ENCODE measurements at places on chromosomes 7 and 10. TPM values are rescaled to one million over a fixed set of nuclear protein-coding genes. Genes with fewer than 3 reads are reported as not detected.

GRCh38 chr7:76512941-76513816 lies 2.8 kb downstream of the UPK3B start:
- no peak for DNase-seq

- DNase-seq, result no peak
Observed at GRCh38 chr10:30051220-30051619, 8.2 kb downstream of the JCAD start.

DNA sequence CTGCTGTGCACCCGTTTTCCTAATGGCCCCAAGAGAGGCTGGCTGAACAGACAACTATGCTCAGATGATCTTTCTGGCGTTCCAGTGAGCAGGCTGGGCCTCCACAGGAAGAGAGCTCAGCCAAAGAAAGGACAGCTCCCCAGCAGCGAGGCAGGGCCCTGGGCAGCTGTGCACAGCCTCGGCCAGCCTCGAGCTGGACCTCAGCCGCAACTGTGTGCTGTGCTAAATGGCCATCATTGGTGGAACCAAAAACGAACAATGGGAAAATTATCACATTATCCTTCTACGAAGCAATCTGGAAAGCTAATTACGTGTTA lies 97.5 kb downstream of the CTBP2 start:
- no peak for DNase-seq

DNA sequence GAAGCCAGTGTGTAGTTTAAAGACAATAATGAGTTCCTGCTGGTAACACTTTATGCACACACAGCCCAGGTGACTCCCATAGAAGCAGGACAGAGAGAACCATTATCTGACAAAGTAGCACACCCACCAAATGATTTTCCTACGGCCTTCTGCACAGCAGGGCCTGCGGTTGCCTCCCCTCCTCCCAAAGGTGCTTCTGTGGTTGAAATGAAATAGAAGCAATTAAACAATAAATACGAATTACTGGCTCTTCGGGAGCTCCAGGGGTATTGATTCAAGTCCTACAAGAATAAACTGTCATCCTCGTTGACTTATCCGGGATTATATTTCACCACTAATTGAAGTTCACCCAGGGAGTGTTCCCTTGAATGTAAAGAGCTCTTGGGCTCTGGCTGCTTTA lies 172.1 kb downstream of the ACTR3B start:
- no peak for DNase-seq

PRTFDC1 gene
- polyA plus RNA-seq, result 13.6 TPM

SAMD9L gene
- polyA plus RNA-seq, result 7.5 TPM

PRXL2A gene
- 86.9 TPM for polyA plus RNA-seq
